Kidney (tissue), 22 donors: ENCODE measurements at places on chromosomes 2 and 18.

- DNase-seq: no peak
Measured at GRCh38 chr18:30527226-30527625, 515.3 kb downstream of the DSC3 start.

GRCh38 chr18:53796040-53796729 lies 428.3 kb downstream of the MBD2 start:
- no peak for DNase-seq

- no peak for DNase-seq
Measured at GRCh38 chr2:201182650-201183364, at the start of gene CASP10. Gene CASP10 (plus strand): TSS chr2:201183141. CDS start chr2:201185778, 2,637 bp downstream.

DNA sequence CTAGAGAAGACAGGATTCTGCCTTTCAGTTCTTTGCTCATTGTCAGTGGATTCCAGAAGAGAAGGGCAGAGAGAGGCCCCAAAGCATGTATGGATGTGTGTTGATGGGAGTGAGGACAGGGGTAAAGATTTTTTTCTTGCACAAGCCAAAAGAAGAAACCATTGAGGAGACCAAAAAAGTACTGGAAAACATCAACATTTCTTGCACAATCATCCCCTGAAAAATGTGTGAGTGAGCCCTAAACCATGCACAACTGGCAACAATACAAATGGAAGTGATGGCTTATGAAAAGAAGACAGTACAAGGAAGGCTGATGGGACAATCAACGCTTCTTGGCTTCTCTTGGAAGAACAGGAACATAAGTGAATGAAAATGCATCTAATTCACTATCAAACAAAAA lies 5.6 kb upstream of the SMAD7 start:
- no peak for DNase-seq

DNA sequence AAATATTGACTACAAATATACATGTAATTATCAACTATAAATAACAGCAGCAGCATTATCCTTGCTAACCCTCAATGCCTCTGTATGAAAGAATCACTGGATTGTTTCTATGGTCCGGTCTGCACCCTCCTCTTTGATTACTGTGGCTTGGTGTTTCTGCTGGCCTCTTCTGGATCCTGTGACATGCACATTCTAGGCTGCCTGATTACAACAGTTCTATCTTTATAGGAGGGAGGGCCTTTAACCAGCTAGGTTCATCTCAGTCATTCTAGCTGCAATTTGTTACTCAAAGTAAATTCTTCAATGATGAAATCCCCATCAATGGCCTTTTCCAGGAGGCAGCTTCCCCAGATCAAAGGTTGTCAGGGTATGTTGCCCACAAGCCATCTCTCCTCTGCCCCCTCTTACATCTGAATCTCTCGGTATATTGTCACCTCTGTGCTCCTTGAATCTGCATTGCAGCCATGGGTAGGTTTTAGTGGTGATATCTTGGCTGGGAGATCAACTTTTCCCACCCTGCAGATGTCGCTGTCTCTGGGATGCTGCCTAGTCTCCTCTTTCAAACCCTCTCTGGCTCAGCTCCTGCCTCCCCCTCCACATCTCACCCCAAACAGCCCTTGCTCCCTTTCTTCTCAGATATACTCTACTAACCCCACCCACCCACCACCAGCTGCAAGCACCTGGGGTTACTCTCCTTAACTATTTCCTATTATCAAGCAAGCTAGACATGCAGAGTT lies 106.2 kb upstream of the BZW1 start:
- peak; percentile 15 for DNase-seq

GRCh38 chr2:212708355-212708754 lies 169.8 kb upstream of the ERBB4 start:
- no peak for DNase-seq

DNA sequence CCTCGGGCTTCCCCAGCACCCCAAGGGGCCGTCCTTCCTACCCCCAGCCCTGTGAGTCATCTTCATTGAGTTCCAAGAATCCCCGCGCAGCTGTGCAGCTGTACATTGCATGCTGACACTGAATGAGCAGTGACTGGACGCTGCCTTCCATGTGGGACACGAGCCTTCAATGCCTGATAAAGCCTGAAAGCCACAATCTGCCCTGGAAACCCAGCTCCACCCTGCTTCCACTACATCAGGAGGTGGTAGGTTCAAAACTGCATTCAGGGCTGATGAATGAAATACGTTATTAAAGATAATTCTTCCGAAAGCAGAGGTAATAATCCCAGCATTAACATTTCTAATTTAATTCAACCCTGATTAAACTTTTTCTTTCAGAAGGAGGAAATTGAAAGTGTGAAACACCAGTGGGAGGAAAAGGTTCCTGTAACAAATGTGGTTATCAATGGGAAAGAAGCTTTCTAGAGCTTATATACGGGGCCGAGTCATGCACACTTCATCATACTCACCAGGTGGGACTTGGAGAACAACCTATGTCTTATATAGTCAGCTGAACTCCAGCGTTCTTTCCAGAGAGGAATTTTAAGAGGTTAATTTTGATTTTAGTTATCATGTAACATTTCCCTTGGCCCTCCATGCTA lies 360.1 kb downstream of the LPIN1 start:
- no peak for DNase-seq

- DNase-seq: no peak
Measured at GRCh38 chr2:162342321-162342720, 1.6 kb upstream of the GCA start.

- DNase-seq: no peak
Measured at GRCh38 chr2:121326628-121327027, 41.6 kb upstream of the TFCP2L1 start.

DNA sequence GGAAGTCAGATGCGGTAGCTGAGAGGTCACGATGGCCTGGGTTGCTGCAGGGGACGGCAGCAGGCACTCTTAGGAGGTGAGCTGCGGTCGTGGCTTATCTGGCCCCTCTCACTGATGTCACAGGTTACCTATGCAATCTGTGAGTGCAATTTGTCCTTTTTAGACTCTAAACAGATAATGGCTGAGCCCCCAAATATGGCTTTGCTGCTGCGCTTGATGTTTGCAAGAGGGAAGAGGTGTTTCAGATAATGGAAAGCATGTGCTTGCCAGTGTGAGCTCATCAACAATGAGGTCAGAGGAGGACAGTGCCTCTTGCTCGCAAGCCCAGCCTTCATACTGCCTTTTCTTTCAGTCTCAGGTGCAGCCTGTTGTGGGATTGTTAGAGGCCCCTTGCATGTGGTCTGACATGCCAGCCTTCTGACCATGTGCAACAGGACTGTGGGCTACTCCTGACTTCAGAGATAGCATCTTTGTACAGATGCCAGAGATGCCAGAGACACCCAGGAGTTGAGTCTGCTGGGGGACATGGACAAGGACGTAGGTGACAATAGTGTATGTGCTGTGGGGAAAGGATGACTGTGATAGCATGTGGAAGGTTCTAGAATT lies 151.3 kb downstream of the TANC1 start:
- no peak for DNase-seq

DNA sequence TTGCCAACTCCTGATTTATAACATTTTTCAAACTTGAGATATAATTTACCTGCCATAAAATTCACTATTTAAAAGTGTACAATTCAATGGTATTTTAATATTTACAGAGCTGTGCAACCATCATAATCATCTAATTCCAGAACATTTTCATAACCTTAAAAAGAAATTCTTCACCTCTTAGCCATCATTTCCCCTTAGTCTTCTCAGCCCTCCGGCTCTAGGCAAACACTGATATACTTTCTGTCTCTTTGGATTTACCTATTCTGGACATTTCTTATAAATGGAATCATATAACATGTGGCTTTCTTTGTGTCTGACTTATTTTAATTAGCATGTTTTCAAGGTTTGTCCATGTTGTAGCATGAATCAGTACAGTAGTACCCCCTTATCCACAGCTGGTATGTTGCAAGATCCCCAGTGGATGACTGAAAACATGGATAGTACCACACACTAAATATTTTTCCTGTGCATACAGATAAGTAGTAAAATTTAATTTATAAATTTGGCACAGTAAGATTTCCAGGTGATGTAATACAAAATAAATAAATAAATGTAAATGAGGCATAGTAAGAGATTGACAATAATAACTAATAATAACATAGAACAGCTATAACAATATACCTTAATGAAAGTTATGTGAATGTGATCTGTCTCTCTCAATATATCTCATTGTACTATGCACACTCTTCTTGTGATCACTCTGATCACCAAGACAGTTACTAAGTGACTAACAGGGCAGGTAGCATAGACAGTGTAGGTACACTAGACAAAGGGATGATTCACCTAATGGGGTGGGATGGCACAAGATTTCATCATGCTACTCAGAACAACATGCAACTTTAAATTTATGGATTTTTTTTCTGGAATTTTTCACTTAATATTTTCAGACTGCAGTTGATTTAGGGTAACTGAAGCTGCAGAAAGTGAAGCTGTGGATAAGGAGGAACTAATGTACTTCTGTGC lies 73.1 kb downstream of the RAB3GAP1 start:
- DNase-seq: no peak

GRCh38 chr2:59206361-59206760 lies 965.2 kb upstream of the FANCL start:
- DNase-seq: no peak

DNA sequence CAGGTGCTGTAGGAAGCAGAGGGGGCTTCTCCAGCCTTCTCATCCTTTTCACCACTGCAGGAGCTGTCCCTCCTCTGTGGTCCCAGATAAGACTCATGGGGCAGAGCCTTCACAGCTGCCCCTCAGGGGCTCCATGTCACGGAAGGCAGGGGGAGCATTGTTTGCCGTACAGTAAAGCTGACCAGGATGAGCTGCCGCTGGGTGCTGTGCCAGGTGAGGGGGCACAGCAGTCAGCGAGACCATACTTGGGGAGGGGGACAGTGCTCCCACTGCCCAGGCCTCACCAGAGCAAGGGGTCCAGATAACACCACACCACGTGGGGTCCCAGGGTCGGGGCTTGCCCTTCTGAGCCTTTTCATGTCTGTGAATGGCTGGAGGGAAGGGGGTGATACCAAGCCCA lies 46.3 kb downstream of the PLEKHB2 start:
- DNase-seq: peak; percentile 56

- no peak for DNase-seq
Measured at GRCh38 chr2:112640800-112641675, 4.7 kb upstream of the SLC20A1 start.

DNA sequence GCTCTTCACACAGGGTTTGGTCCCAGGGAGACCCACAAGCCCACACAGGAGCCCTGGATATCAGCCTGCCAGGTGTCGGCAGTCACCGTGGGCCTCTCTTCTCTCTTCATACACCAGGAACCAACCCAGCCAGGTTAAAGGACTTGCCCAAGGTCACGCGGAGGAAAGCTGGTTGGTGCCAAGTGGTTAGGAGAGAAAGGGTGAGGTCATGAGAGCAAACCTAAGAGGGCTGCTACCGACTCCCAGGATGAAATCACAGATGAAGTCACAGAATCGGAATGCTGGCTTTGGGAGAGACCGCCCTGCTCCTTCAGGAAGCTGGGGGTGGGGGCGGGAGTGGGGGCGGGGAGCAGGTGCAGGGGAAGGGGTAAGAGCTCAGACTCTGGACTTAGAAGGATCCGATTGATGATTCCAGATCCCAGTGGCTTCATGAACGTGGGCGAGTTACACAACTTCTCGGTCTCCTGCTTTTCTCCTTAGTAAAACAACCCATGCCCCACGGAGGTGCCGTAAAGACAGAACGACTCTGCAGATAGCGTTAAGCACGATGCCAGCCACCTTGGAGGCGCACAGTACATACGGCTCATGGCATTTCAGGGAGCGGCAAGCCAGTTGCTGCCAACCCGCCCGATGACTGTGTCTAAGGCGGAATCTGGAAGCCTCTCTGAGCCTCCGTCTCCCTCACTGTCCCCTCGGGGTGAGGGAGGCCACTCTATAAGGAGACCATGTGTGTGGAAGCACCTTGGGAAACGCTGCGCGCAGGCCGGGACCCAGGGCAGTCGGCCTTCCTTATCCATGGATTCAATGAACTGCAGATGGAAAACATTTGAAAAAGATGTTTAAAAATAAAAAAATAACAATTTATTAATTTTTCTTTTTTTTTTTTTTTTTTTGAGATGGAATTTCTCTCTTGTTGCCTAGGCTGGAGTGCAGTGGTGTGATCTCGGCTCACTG lies 23.0 kb upstream of the TAF1B start:
- DNase-seq: peak; percentile 33

DNA sequence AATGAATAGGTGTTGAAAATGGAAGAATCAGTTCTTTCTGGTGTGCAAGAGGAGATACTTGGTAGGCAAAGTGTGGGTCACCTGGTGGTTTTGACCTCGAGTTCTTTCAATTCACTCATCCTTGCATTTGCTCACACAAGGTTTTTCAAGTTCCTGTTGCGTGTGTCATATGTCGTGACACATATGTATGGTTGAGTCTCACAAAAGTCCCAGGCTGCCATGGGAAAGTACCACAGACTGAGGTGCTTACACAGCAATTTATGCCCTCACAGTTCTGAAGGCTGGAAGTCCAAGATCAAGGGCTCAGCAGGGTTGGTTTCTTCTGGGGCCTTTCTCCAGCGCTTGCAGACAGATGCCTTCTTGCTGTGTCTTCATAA lies 64.4 kb downstream of the NCK2 start:
- DNase-seq: no peak

GRCh38 chr2:164981217-164981990 lies 26.1 kb upstream of the SLC38A11 start:
- no peak for DNase-seq

- no peak for DNase-seq
Measured at GRCh38 chr2:42742740-42743658, 20.9 kb downstream of the OXER1 start.

GRCh38 chr2:114031605-114032505 lies 142.0 kb downstream of the ACTR3 start:
- DNase-seq: no peak

DNA sequence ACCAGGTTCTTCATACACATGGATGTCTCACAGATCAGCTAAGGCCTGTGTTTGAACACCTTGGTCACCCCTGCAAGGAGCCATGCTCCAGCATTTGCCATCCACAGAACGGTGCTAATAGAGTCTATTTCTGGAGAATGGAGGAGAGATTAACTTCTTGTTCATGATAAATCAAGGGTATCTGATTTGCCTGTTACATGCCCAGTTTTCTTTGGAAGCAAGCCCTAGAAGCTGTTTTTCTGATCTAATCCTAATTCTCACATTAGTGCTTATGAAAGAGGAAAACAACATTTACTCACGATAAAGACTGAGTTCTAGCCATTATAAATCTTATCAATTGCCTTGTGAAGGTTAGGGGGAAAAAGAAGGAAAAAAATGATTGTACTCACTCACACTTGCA lies 119.6 kb upstream of the DTNA start:
- DNase-seq: no peak

DNA sequence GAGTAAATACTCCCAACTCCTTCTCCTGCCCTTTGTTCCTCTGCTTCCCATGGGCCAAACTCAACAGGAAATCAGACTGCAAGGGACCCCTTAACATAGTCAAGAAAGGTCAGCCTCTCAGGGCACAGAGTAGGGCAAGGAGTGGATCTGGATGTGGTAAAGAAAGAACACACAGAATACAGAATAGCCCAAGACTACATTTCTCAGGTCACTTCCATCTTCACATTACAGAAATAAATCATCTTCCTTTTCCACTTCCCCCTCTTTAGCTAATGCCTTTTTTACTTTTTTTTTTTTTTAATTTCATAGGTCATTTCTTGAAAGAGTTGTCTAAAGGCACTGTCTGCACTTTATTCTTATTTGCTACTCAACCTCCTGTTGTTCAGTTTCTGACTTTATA lies 558.3 kb downstream of the TNS1 start:
- no peak for DNase-seq
